ENCODE measurements at places on chromosomes 3 and 15.

- DNase-seq: no peak
These were observed 26.5 kb downstream of the KNG1 start for GRCh38 chr3:186743666-186744065.

GRCh38 chr15:52208306-52208946 lies 17.2 kb upstream of the GNB5 start:
- DNase-seq: peak; percentile 61

DNA sequence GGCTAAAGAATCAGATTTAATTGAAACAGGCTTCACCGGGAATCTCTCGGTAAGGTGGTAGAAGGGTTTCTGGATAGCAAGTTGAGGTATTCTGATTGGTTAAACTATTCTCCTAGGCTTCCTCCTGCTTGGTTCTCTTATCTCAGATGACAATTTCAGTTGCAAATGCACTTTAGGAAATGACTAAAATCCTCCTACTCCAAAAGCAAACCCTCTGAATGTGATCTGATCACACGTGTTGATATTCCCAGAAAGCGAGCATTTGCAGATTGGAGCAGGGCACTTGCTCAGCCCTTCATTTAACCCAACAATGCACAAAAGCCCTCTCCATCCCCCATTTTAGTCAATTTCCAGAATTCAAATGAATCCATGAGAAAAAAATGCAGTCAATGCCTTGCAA lies 55.6 kb upstream of the ICE2 start:
- DNase-seq: no peak

- peak; percentile 89 for DNase-seq
These were observed 254.9 kb upstream of the TBL1XR1 start for GRCh38 chr3:177451864-177452830.

DNA sequence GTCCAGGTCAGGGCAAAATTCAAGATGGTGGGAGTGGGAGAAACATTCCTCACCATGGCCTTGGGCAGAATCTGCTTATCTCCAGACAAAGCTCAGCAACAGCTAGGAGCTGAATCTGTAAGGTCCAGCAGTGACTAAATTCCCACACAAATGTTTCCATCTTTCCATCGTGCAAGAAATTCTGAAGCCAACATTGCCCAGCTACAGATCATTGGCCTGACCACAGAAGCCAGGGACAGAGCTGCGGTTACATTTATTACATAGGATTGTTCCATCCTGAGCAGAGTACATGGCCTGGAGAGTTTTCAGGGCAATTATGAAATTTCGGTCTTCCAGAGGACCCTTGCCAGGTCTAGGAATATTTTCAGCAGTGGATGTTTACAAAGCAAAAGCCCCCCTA lies 100.3 kb downstream of the LIPC start:
- DNase-seq: no peak

GRCh38 chr3:156271995-156272719 lies 151.8 kb downstream of the KCNAB1 start:
- no peak for DNase-seq

DNA sequence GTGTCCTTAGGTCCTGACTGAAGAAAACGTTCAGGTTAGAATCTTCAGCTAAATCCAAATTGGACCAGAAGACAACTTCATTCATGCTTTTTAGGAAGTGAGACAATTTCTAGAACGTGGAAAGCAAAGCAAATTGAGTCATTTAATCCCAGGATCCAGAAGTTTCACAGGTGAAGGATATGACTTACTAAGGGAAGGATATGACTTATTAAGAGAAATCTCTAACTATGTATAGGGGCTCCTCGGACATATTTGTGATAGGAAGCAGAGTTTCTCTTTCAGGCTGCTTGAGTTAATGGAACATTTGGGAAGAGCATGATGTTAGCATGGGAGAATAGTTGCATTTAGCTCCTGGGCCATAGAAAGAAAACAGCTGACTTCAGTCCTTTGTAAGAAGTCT lies 16.1 kb upstream of the PLOD2 start:
- no peak for DNase-seq

DNA sequence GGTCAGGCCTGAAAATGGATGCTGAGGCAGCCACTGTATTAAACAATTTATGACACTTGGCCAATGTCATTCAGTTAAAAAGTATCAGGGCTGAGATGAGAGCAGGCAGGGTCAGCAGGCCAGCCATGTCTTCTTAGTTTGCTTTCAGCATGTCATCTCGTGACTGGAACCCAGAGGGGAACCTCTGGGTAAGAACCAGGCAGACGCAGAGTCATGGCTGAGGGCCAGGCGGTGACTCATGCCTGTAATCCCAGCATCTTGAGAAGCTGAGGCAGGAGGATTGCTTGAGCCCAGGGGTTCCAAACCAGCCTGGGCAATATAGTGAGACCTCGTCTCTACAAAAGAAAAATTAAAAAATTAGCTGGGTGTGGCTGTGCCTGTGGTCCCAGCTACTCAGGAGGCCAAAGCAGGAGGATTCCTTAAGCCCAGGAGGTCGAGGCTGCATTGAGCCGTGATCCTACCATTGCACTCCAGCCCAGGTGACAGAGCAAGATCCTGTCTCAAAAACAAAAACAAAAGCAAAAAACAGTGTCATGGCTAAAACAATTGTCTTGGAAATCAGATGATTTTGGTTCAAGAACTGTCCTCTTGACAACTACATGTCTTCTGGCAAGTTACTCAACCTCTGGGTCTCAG lies 11.7 kb downstream of the BCL2L10 start:
- peak; percentile 96 for DNase-seq

DNA sequence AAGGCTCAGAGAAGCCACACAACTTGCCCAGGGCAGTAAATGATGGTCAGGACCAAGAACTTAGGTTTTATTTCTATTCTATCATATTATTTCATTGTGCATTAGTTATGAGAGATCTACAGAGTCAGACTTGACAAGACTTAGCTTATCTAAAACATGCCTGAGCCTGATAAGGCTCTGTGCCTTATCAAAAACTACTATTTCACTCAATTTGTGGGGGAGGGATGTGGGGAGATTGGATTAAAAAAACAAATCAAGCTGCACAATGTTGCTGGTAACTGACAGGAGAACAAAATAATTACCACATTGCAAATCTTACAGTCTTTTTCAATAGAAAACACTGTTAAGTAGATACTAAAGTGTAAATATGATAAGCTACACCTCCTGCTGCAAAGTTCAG lies 16.0 kb downstream of the HACD2 start:
- no peak for DNase-seq

- peak; percentile 85 for DNase-seq
These were observed 2.2 kb upstream of the BNIP2 start for GRCh38 chr15:59691194-59691805.

- no peak for DNase-seq
These were observed 749 bp downstream of the RSRC1 start for GRCh38 chr3:158110658-158111018.

DNA sequence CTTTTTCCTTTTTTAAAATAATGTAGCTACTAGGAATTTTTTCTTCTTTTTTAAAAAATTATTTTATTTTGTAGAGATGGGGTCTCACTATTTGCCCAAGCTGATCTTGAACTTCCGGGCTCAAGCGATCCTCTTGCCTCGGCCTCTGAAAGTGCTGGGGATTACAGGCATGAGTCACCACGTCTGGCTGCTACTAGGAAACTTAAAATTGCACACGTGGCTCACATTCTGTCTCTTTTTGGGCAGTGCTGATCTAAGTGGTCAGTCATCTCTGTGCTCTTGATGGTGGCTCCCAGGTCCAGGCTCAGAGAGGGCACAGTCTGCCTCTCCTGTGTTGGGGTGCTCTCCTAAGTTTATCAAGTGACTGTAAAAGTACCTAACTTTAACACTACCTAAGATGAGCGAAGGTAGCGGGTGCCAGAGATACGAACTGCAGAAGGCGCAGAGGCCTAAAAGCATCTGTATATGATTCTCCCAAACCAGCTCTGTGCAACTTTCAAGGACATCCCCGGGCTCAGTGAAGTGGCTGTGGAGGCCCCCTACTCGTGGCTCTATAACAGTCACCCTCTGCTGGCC lies 52.9 kb upstream of the SEC13 start:
- DNase-seq: peak; percentile 18

Measured in suppressor macrophage treated with lipopolysaccharide for 1 hour (primary cell).